ENCODE measurements at places on chromosomes 16 and 17. TPM values are rescaled to one million over a fixed set of nuclear protein-coding genes. Genes with fewer than 3 reads are reported as not detected.

DNA sequence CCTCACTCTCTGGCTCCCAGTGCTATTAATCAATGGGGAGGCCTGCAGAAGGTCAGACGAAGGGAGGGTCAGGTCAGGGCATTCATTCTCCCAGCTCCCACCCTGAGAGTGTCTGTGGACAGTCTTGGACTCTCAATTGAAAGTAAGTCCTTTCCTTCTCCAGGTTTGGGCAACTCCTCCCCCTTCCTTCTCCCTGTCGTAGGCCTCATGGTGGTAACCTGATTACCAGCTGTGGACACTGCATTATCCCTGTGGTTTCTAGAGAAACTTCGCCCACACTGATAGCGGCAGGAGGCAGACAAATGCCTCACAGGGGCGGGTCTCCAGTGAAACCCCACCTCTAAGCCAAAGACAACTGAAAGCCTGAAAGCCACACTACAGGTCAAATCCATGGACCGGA is 57.7 kb upstream of the SLC25A19 start:
- no peak for DNase-seq
- H3K27me3 ChIP-seq = no peaks in the 10 kb centered on the region
- peaks cover 85% of the 10 kb centered on the region for H3K4me1 ChIP-seq
- H3K4me3 ChIP-seq = peak overlapping the region; percentile 67
- H3K36me3 ChIP-seq = no peaks in the 10 kb centered on the region

DNA sequence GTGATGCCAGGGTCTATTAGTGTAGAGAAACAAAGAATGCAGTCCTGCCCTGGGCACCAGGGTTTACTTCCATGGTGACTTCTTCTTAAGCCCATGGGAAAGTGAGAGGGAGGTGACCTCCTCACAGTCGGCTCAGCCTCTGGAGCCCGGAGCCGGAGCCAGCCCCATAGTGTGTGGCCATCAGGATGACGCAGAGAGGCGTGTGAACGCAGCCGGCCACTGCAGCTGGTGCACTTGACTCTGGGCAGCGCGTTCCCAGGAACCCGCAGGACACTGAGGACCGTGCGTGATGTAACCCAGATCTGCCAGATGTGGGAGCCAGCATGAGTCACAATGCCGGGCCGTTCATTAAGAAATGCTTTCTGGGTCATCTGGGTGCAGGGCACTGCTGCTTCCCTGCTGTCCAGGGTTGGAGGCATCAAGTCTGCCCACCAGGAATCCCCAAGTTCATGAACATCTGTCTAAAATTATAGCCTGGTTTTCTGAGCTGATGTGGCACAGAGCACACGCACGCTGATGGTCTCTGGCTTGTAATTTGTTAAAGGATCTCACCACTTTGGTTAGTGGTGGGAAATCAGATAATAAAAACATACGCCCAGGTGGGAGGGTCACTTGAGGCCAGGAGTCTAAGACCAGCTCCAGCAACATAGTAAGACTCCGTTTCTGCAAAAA is 114.1 kb downstream of the PITPNC1 start:
- peaks cover 56% of the 10 kb centered on the region for H3K4me1 ChIP-seq
- peaks cover 11% of the 10 kb centered on the region for H3K36me3 ChIP-seq
- DNase-seq = peak; percentile 47
- peak overlapping the region; percentile 86 for H3K27ac ChIP-seq
- H3K27me3 ChIP-seq = no peaks in the 10 kb centered on the region
- H3K4me3 ChIP-seq = peak overlapping the region; percentile 14

SMIM22 gene
- 1.9 TPM for total RNA-seq

GRCh38 chr17:50721194-50722010 is 2.0 kb downstream of the LUC7L3 start:
- H3K36me3 ChIP-seq = peaks cover 9% of the 10 kb centered on the region
- H3K4me3 ChIP-seq = peak overlapping the region; percentile 96
- no peak for DNase-seq
- H3K27ac ChIP-seq = peak overlapping the region; percentile 35

TEFM gene
- total RNA-seq = 12.4 TPM

TLCD2 gene
- total RNA-seq = 1.4 TPM

ZMYND15 gene
- total RNA-seq = 0.63 TPM

GRCh38 chr16:60310846-60311445 is 1576.8 kb upstream of the GOT2 start:
- no peak overlapping the region for H3K4me3 ChIP-seq
- no peak for DNase-seq
- H3K36me3 ChIP-seq = peaks cover 5% of the 10 kb centered on the region
- H3K27ac ChIP-seq = no peak overlapping the region

DNA sequence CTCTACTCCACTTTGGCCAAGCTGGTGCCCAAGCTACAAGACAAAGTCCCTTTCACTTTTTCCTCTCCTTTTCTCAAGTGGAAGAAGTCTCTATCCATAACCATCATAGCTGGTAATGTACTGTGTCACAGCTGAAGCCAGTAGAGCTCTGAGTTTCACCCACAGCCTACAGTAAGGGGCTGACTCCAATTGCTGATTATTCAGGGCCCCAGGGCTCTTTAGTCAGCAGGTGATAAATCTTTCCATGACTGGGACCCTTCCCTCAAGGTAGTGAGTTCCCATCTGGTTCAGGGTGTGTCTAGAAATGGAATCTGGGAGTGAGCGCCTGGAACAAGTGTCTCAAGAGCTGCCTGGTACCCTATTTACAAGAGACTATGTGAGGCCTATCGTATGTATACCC is 436.0 kb upstream of the CA10 start:
- no peak overlapping the region for H3K4me3 ChIP-seq
- peaks cover 46% of the 10 kb centered on the region for H3K36me3 ChIP-seq
- no peaks in the 10 kb centered on the region for H3K4me1 ChIP-seq
- H3K27me3 ChIP-seq = no peaks in the 10 kb centered on the region

GRCh38 chr17:17414341-17414805 is 62.4 kb upstream of the MED9 start:
- no peak overlapping the region for H3K27ac ChIP-seq
- H3K27me3 ChIP-seq = peaks cover 10% of the 10 kb centered on the region
- peaks cover 5% of the 10 kb centered on the region for H3K4me1 ChIP-seq
- H3K4me3 ChIP-seq = no peak overlapping the region

- peak within 1 kb of the TSS; percentile 69 for H3K4me3 ChIP-seq
- peaks cover 62% of the 10 kb centered on the region for H3K4me1 ChIP-seq
- H3K27ac ChIP-seq = peak within 1 kb of the TSS; percentile 92
- peak; percentile 70 for DNase-seq
- peaks cover 1% of the 10 kb centered on the region for H3K36me3 ChIP-seq
These were observed at the start of gene LDHD for GRCh38 chr16:75116081-75116910. LDHD (minus strand) TSS chr16:75116780; CDS start chr16:75116720, 60 bp downstream.
